ENCODE measurements at places on chromosomes 5 and 9.
A peak's percentile ranks its signal among the peaks of the same experiment; 100 is the strongest.

DNA sequence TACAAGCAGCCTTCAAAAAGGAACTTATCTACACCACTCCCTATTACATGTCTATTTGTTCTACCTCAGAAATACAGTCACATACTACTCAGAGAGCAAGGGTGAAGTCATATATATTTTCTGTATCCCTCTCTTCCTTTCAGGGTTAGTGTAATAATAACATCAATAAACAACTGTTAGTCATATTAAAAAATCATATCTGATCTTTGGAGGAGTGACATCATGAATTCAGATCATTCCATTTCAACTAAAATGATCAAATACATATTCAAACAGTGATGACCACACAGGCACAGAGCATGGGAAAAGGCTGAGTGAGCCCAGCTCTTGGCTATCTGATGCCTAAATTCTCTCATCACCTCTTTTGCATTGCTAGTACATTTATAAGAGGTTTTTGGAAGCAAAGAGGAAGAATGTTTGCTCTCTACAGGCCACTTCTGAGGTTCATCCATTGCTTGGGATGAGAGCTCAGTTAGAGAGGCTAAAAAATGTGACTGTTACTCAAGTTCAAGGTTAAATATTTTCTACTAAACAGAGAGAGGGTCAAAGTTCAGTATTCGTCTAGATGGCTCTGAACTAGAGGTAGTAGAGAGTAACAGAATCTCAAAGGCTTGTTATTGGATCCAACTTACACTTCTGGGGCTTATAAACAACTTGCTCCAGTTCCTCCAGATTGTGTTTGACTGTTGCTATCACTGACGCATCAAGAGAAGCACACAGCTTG, 39.0 kb downstream of the RIGI start:
- H3K36me3 ChIP-seq, result peaks cover 9% of the 10 kb centered on the region
- no peak overlapping the region for H3K27ac ChIP-seq
- H3K27me3 ChIP-seq, result no peaks in the 10 kb centered on the region
- DNase-seq, result no peak
- H3K4me3 ChIP-seq, result no peak overlapping the region

DNA sequence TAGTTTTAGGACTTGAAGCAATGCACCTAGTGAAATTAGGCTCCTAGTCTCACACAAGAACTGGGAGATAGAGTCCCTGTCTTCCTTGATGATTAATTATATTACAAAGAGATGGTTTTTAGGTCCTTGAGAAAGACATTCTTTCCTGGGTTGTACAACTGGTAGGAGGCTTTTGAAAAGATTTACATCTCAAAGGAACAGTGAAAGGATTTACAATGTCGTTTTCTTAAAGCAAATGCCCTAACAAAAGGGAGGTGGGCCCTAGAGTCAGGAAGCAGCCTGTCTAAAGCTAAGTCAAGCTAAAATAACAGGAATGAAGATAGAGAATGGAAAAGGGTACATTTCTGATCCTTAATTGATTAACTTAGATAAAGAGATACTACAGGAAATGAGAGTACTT, 102.2 kb upstream of the IL7R start:
- no peaks in the 10 kb centered on the region for H3K4me1 ChIP-seq
- H3K27me3 ChIP-seq, result no peaks in the 10 kb centered on the region
- no peak for DNase-seq
- no peaks in the 10 kb centered on the region for H3K36me3 ChIP-seq
- H3K4me3 ChIP-seq, result no peak overlapping the region

DNA sequence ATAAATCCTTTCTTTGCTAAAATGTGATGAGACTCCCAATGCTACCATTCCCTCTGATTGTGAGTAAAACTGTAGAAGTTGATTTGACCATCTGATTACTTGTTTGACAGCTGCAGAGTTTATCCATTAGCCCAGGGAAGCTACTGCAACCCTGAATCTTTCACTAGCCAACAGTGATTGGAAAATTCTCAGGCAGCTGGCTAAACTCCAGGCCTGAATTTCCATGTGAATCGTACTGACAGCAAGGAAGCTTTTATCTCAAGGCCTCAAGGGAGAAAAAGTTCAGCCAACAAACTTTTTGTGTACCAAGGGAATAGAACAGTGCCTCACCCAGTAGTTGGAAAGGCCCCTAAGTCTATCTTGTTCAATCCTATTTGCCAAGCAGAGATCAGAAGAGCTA, 246.7 kb upstream of the TRPM3 start:
- H3K27ac ChIP-seq, result no peak overlapping the region
- H3K36me3 ChIP-seq, result no peaks in the 10 kb centered on the region
- DNase-seq, result no peak
- H3K4me1 ChIP-seq, result no peaks in the 10 kb centered on the region
- H3K27me3 ChIP-seq, result no peaks in the 10 kb centered on the region

GRCh38 chr5:172846677-172847076, 12.6 kb downstream of the ERGIC1 start:
- H3K4me3 ChIP-seq, result no peak overlapping the region
- no peaks in the 10 kb centered on the region for H3K36me3 ChIP-seq
- H3K27ac ChIP-seq, result no peak overlapping the region
- no peak for DNase-seq
- H3K27me3 ChIP-seq, result no peaks in the 10 kb centered on the region

- no peaks in the 10 kb centered on the region for H3K27me3 ChIP-seq
- no peak for DNase-seq
- H3K4me1 ChIP-seq, result no peaks in the 10 kb centered on the region
- no peak overlapping the region for H3K4me3 ChIP-seq
- no peak overlapping the region for H3K27ac ChIP-seq
Measured at GRCh38 chr9:11469745-11470144, 856.9 kb upstream of the PTPRD start.

DNA sequence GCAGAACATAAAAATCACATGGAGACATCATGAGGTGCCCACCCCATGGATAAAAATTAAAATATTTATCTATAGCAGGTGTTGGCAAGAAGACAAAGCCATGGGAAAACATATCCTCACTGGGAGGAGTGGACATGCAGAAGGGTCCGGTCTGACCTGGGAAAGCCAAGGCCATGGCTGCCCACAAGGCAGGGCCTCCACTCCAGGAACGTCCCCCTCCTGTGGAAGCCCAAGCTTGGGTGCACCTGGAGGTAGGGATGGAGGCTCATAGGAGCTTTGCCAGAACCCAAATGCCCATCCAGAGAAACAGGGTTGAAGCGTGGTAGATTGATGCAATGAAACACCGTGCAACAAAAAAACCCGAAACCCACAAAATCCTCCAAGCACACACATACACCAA, 81.4 kb upstream of the COL5A1 start:
- no peaks in the 10 kb centered on the region for H3K27me3 ChIP-seq
- no peaks in the 10 kb centered on the region for H3K36me3 ChIP-seq

GRCh38 chr5:13763719-13764118, 180.8 kb downstream of the DNAH5 start:
- H3K4me3 ChIP-seq, result no peak overlapping the region
- H3K27me3 ChIP-seq, result no peaks in the 10 kb centered on the region
- no peak overlapping the region for H3K27ac ChIP-seq
- H3K36me3 ChIP-seq, result no peaks in the 10 kb centered on the region
- no peaks in the 10 kb centered on the region for H3K4me1 ChIP-seq

GRCh38 chr5:57456531-57457135, 26.0 kb downstream of the ACTBL2 start:
- H3K27me3 ChIP-seq, result no peaks in the 10 kb centered on the region
- H3K27ac ChIP-seq, result no peak overlapping the region
- H3K36me3 ChIP-seq, result no peaks in the 10 kb centered on the region
- no peak overlapping the region for H3K4me3 ChIP-seq

GRCh38 chr5:36392818-36393217, 91.1 kb upstream of the RANBP3L start:
- H3K36me3 ChIP-seq, result no peaks in the 10 kb centered on the region
- H3K27me3 ChIP-seq, result no peaks in the 10 kb centered on the region
- peaks cover 1% of the 10 kb centered on the region for H3K4me1 ChIP-seq

DNA sequence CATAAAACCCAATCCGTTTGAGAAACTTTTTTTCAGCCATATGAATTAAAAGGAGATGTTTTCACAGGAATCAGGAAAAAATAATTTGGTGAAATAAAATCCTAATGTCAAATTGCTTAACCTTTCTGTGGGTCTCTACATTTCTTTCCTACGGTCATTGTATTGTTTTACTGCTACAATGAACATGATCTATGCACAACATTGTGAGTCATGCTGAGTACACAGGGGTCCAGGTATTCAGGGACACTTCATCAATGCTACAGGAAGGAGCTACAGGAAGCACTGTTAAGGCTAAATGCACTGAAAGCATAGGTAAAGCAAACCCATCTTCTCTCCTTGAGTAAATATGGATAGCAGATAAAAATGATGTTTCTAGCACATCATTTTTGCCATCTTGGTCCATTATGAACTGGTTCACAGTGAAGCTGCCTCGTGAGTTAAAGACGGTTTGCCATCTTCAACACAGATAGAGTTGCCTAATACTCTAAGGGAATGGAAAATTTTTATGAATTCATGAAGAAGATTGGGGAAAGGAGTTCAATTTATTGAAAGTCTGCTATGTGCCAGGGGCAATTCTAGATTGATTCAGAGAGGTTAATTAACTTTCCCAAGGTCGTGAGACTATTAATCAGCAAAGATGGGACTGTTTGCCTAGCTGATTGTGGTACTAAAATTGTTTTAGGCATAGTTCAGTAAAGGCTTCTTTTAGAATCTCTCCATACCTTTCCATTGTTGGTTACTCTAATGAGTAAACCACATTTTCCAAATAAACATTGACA, 85.5 kb downstream of the DIRAS2 start:
- no peak for DNase-seq
- H3K36me3 ChIP-seq, result no peaks in the 10 kb centered on the region
- no peaks in the 10 kb centered on the region for H3K27me3 ChIP-seq
- H3K27ac ChIP-seq, result no peak overlapping the region
- no peak overlapping the region for H3K4me3 ChIP-seq

GRCh38 chr5:104800440-104801048, 1238.0 kb upstream of the NUDT12 start:
- no peak for DNase-seq
- H3K36me3 ChIP-seq, result no peaks in the 10 kb centered on the region
- no peak overlapping the region for H3K27ac ChIP-seq
- no peaks in the 10 kb centered on the region for H3K27me3 ChIP-seq
- no peaks in the 10 kb centered on the region for H3K4me1 ChIP-seq

DNA sequence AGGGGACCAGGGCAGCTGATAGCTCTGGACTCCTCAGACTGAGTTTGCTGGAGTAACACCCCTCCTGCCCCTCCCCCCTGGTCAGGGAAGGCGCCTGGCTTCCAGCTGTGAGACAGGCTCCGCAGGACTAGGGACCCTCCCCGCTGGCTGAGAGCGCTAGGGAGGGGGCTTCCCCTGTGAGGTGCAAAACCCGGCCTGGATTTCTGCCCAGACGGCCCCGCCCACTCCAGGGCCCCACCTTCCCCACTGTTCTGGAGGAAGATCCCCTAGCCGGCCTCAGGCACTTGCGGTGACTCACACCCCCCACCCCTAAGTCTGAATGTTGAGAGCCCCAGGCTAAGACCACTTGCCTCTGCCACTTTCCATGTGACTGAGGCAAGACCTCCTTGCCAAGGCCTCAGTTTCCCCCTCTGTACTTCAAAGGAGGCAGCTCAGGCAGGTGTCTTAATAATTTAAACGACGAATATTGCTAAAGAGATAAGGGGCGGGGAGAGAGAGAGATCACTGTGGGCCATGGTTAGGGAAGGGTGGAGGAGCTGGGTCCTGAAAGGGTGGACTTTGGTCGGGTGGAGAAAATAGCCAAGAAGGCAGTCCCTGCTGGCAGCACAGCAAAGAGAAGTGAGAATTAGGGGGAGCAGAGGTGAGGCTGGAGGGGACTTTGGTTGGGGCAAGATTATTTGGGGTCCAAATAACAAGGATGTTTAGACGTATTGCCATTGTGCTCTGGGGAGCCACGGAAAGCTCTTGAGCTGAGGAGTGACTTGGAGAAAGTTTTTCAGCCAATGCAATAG, 1.0 kb upstream of the DAB2IP start:
- H3K4me3 ChIP-seq, result no peak overlapping the region
- H3K27me3 ChIP-seq, result no peaks in the 10 kb centered on the region
- no peaks in the 10 kb centered on the region for H3K36me3 ChIP-seq
- DNase-seq, result peak; percentile 58

DNA sequence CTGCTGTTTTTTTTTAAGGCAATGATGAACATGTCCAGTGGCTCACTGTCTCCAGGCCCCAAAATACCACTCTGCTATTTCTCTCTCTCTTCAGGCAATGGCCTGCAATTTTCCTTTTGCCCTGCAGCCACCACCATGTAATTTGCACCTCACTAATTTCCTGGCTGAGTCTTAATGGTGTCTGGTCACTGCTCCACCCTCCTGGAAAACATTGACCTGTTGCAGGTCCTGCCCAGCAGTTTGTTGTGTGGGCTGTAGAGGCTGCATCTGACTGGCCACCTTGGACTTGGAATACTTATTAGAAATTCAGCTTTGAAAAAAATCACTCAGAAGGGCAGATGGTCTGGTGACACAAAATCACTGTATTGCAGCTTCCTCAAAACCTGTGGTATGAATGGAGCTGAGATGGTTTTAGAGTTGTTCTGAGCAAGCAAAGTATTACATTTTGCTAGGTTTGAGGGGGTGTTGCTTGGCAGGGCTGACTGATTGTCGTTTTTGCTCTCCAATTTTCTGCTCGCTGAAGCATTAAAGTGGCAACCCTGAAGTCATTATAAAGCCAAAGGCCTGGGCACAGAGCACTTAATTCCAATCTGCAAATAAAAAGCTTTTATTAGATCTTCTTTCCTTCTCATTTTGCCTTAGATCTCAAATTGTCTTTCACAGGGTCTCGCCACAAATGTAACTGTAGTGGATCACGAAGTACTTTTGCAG, 134.8 kb downstream of the TMEM174 start:
- H3K4me3 ChIP-seq, result no peak overlapping the region
- H3K4me1 ChIP-seq, result no peaks in the 10 kb centered on the region
- no peak for DNase-seq
- no peak overlapping the region for H3K27ac ChIP-seq
- H3K27me3 ChIP-seq, result no peaks in the 10 kb centered on the region

- no peak overlapping the region for H3K27ac ChIP-seq
- no peaks in the 10 kb centered on the region for H3K4me1 ChIP-seq
- no peak overlapping the region for H3K4me3 ChIP-seq
- no peaks in the 10 kb centered on the region for H3K36me3 ChIP-seq
- no peak for DNase-seq
- H3K27me3 ChIP-seq, result no peaks in the 10 kb centered on the region
Measured at GRCh38 chr9:133913571-133914369, 78.4 kb downstream of the VAV2 start.
